ENCODE measurements at places on chromosomes 12 and 14.

DNA sequence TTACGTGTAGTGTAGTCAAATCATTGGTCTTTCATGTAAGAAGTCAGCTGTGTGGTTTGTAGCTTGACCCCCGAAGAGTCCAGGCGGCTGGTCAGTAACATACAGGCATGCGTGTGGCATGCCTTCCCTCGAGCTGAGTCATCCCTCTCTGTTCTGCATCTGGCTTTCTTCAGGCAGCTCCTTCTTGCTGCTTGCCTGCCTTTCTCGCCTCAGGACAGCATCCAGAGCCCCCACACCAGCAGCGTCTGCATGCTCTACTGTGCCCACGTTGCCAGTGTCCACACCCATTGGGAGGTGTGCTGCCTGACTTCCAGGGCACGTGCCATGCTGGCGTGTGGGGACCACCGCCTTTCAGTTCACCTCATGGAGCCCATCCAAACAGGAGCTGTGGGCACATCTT is 96.8 kb downstream of the EP400 start:
- no peak for DNase-seq

DNA sequence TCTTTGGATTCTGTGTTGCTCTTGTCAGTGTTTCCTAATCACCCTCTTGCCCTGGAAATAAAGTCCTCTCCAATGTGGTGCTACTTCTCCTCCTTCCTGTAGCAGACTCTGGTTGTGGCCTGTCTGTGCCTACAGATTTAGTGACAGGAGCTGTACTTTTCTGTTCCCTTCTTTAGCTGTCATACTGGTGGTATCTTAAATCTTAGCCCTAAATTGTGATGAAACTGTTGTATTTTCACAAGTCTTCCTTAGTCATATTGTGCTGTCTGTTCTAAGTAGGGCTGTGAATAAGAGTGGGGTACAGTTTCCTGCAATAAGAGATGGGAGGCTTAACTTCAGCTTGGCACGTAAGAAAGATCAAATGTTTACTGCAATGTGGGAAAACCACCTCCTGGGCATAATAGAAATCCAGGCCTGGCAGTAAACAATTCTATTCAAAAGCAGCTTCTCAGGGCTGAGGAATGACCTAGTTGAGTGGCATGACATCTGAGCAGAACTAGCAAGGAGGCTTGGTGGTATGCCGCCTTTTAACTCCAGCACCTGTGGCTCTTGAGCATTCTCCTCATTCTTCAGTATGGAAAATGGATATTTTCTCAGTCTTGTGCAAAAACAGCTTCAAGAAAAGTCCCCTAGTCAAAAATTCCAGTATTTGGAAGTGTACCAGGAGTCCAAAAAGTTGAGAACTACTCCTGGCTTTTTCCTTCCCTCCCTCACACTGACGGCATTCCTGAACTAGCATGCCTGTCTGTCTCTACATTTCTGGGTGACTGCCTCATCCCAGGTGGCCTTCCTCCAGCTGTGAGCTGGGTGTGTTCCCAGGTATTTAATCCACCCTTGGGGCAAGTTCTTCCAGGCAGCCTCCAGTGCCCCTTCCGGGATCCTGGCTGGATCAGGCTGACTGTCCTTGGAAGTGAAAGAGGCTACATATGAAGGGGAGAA is 19.5 kb downstream of the ANO6 start:
- DNase-seq: no peak

- no peak for DNase-seq
Measured at GRCh38 chr14:69175130-69175529, 16.2 kb upstream of the EXD2 start.

- no peak for DNase-seq
Measured at GRCh38 chr12:19458733-19459132, 19.4 kb downstream of the AEBP2 start.

- DNase-seq: no peak
Measured at GRCh38 chr14:21019366-21019765, 5.5 kb downstream of the NDRG2 start.

- DNase-seq: no peak
Measured at GRCh38 chr14:55341781-55342180, 69.8 kb downstream of the ATG14 start.

GRCh38 chr12:53953831-53954693 is 641 bp upstream of the HOXC12 start:
- no peak for DNase-seq

DNA sequence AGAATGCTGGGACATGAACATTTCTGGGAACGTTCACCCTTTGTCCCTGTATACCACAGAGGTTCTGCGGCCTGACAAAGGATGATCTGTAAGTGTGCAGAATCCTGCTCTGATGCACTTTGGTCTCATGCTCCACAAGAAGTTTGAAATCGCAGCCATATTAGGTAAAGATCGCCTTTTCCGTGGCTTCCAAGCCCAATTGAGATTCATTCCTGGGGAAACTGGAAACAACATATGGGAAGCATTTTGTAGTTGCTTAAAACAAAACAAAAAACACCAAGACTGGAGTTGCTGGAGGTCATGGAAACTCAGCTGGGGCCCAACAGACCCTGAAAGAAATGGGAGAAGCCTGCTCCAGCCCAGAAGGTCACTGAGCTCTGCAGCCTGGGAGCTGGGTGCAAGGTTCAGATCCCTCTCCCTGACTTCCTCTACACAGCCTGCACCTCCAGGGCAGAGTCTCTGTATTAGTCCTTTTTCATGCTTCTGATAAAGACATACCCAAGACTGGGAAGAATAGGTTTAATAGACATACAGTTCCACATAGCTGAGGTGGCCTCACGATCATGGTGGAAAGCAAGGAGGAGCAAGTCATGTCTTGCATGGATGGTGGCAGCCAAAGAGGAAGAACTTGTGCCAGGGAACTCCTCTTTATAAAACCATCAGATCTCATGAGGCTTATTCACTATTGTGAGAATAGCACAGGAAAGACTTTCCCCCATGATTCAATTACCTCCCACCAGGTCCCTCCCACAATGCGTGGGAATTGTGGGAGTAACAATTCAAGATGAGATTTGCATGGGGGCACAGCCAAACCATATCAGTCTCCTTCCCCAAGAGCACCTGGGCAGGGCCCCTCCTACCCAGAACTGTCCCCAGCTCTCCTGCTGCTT is 60.8 kb upstream of the CHGA start:
- DNase-seq: no peak

- no peak for DNase-seq
Measured at GRCh38 chr12:12518919-12519318, 43.7 kb downstream of the DUSP16 start.

GRCh38 chr14:75231320-75231719 is 47.3 kb upstream of the FOS start:
- no peak for DNase-seq

- no peak for DNase-seq
Measured at GRCh38 chr14:61129168-61129745, 148.2 kb downstream of the SLC38A6 start.

DNA sequence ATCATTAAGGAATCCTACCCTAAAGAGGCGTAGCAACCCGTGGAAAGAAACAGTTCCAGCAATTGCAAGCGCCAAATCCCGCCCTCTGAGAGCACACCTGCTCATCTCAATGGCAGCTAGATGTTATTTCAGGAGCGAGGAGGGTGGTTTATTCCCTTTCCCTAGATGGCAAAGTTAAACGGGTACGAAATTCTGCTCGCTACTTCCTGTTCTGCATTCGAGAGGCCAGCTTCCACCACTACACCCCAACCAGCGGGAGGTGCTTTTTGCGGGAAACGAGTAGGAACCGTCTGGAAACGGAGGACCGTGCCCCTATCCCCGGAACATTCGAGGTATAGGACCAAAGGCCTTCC is 536 bp downstream of the VPS29 start:
- no peak for DNase-seq

DNA sequence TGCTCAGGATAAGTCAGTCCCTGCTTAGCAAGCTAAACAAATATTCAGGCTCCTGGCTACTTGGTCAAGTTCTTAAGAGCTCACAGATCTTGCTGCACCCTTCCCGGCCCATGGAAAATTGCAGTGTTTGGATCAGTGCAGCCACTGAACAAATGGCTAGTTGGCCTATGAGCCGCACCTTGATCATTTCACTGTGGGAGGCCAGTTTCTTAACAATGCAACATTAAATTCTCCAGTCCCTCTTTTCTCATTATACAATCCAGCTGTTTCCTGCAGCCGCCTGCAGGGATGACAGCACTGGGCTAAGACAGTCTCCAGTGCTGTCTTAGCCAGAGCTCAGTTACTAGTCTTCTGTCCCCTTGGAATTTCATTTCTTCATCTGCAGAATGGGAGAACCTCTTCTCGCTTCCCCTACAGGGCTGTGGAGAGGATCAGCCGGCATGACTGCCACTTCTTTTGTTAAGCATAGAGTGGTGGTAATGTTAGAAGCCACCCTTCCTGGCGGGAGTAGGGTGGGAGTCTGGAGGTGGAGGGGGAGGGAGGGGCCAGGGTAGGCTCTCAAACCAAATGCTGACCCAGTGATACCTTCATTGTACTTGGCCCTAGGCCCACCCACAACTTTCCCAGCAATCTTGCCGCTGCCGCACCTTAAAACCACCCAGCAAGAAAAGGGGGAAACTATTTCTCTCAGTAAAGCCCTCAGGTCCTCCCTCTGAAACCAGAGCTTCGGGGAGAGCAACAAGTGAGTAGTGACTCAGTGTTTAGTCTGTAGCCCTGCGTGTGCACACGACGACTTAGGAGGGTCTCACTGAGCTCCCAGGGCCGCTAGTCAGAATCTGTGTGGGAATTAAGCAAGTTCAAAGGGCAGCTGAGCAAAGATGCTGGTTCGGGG is 145.7 kb downstream of the NUAK1 start:
- DNase-seq: no peak

GRCh38 chr14:27026097-27026496 is 428.3 kb upstream of the NOVA1 start:
- DNase-seq: no peak

DNA sequence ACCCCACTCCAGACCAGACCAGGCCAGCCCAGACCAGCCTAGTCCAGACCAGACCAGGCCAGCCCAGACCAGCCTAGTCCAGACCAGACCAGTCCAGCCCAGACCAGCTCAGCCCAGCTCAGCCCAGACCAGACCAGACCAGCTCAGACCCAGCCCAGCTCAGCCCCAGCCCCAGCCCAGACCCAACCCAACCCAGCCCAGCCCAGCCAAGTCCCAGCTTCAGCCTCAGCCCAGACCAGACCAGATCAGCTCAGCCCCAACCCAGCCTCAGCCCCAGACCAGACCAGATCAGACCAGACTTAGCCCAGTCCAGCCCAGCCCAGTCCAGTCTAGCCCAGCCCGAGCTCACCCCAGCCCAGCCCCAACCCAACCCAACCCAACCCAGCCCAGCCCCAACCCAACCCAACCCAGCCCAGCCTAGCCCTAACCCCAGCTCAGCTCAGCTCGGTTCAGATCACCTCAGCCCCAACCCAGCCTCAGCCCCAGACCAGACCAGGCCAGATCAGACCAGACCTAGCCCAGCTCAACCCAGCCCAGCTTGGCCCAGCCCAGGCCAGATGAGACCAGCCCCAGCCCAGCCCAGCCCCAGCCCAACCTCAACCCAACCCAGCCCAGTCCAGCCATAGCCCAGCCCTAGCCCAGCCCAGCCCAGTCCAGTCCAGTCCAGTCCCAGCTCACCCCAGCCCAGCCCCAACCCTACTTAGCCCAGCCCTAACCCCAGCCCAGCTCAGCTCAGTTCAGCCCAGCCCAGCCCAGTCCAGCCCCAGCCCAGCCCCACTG is 204.7 kb downstream of the BCL11B start:
- DNase-seq: no peak

- DNase-seq: no peak
Measured at GRCh38 chr12:88336076-88336739, 194.1 kb downstream of the TMTC3 start.

DNA sequence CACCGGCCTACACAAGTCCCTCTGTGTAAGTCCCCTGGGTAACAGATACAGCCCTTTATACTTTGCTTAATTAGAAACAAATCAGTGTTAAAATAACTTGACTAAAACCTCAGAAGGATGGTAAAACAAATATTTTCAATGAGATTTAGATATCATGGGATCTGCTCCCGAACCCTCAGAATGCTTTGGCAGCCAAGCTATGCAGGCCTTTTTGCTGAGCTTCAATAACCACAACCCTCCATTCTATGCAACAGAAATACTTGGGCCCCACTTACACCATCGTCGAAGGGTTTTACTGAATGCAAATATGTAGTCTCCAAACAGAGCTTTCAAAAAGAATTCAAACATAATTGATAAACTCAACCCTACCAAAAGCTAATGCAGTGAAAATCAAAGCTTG is 29.3 kb upstream of the PITPNM2 start:
- DNase-seq: no peak

GRCh38 chr12:103745962-103746361 is 95.1 kb downstream of the NT5DC3 start:
- DNase-seq: no peak

- no peak for DNase-seq
Measured at GRCh38 chr14:103225476-103225875, 102.2 kb downstream of the TNFAIP2 start.

GRCh38 chr14:102731871-102732800 is 45.1 kb upstream of the TRAF3 start:
- no peak for DNase-seq

- no peak for DNase-seq
Measured at GRCh38 chr12:126224032-126224431, 1158.8 kb downstream of the AACS start.

DNA sequence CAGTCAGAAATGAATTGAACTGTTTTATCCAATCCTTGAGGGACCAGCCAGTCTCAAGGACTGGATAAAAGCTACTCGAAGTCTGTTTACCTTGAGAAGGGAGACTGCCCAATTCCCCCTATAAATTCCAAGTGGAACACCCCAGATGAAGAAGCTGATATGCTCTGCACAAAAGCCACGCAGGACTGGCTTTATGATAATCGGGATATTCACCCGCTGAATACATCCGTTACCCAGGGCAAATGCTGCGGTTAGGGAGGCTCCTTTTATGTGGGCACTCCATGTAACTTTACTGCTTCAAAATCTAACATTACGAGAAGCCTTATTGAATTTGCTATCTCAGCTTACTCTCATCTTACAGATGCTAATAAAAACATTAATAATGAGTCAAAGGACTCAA is 119.1 kb downstream of the DENND5B start:
- DNase-seq: no peak

GRCh38 chr14:94354638-94355185 is 31.6 kb upstream of the SERPINA6 start:
- no peak for DNase-seq

- no peak for DNase-seq
Measured at GRCh38 chr12:89801284-89801683, 92.6 kb upstream of the ATP2B1 start.

DNA sequence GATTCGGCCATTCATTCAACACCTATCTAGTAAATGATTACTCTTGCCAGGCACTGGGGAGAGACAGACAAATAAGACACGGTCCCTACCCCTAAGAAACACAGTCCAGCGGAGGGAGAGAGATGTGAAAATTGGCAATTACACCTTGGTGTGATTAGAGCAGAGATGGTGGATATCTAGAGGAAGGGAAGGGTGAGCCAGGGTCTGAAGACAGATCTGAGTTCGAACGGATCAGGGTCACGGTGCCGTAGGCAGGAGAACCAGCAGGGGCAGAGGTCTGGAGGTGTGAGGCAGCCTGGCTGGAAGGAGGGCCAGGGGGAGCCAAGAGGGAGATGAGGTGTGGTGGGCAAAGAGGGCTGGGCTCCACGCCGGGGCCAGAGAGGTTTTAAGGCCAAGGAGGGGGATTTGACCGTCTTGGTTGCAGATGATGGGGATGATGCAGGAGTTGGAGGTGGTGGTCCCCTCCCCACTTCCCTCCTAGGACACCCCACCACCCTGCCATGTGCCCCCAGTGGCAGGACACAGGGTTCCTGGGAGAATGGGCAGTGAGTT is 27.1 kb downstream of the FAM222A start:
- DNase-seq: no peak

- no peak for DNase-seq
Measured at GRCh38 chr12:26465419-26466097, 270.2 kb downstream of the SSPN start.

- DNase-seq: no peak
Measured at GRCh38 chr12:94092516-94093241, 55.7 kb upstream of the PLXNC1 start.

All from T-helper 2 cell (primary cell).